ENCODE measurements at places on chromosomes 13 and 19. TPM values are rescaled to one million over a fixed set of nuclear protein-coding genes. Genes with fewer than 3 reads are reported as not detected.

The BABAM1 gene
- 94.9 TPM for polyA plus RNA-seq

The C19orf38 gene
- polyA plus RNA-seq: 1.4 TPM

The ZNF530 gene
- polyA plus RNA-seq: 7.1 TPM

The SIRT6 gene
- 3.9 TPM for polyA plus RNA-seq

The CEACAM8 gene
- not detected for polyA plus RNA-seq

The SPC24 gene
- polyA plus RNA-seq: 0.33 TPM

The ZNF728 gene
- polyA plus RNA-seq: not detected

The C1QTNF9 gene
- polyA plus RNA-seq: not detected

The ZNF681 gene
- polyA plus RNA-seq: 2.6 TPM

The CNOT3 gene
- 10.1 TPM for polyA plus RNA-seq

The ZNF253 gene
- 9.8 TPM for polyA plus RNA-seq

The LONP1 gene
- polyA plus RNA-seq: 20.0 TPM

The ZNF582 gene
- polyA plus RNA-seq: 5.8 TPM

The ZNF837 gene
- 6.9 TPM for polyA plus RNA-seq

The PSPC1 gene
- 32.0 TPM for polyA plus RNA-seq

The DNAJC15 gene
- 22.8 TPM for polyA plus RNA-seq

The F2RL3 gene
- not detected for polyA plus RNA-seq

The FCHO1 gene
- polyA plus RNA-seq: 14.7 TPM

The FPR1 gene
- polyA plus RNA-seq: 0.24 TPM

The CSNK1A1L gene
- polyA plus RNA-seq: not detected

The FBXW9 gene
- polyA plus RNA-seq: 8.5 TPM

The CERS1 gene
- polyA plus RNA-seq: not detected
